ENCODE measurements at places on chromosomes 12 and 14.

DNA sequence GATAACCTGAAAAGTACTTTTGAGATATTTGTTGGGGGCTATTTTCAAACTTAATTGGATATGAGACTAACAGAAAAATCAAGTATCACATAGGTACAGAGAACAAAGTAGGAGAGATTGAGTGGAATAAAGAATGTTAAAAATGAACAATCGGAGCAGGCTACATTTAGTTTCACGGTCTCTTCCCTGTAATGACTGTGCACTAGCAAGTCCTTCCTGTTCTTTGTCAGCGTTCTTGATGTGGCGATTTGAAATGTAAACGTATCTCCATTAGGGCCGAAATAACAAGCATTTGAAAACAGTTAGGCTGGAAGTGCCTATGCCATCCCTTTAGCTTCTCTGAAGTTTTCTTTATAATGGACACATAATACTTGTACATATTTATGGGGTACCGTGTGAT, 31.0 kb downstream of the SLC25A29 start:
- no peak for DNase-seq

- no peak for DNase-seq
Measured at GRCh38 chr12:49044660-49045059, 15.9 kb downstream of the KMT2D start.

DNA sequence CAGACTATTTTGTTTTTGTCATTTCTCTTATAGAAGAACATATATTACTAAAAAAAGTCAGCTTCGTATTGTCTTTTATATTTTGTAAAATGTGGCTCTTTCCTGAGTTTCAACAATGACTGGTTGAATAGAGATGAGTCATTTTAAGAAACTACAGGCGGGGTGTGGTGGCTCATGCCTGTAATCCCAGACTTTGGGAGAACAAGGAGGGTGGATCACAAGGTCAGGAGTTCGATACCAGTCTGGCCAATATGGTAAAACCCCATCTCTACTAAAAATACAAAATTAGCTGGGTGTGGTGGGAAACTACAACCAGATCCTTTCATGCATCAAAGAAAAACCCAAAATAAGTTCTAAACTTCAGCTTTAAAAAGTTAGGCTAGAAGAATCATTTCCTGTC, 28.8 kb downstream of the HECTD4 start:
- DNase-seq = no peak

DNA sequence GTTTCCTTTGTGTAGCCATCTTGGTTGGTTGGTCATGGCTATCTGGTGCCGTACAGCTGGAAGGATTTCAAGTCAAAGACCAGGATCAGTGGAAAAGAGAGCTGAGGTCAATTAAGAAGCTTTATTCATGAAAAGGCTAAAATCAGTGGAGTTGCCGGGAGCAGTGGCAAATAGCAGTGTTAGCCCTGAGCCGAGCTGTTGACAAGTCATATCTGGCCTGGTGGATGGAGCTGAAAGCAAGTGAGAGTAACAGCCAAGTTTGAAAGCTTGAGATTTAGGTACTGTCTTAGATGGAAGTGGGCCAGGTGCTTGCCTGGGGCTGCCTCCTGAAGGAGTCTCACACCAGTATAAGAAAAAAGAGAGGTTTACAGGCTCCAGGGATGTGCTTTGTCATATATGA, 9.0 kb downstream of the BATF start:
- DNase-seq = no peak

DNA sequence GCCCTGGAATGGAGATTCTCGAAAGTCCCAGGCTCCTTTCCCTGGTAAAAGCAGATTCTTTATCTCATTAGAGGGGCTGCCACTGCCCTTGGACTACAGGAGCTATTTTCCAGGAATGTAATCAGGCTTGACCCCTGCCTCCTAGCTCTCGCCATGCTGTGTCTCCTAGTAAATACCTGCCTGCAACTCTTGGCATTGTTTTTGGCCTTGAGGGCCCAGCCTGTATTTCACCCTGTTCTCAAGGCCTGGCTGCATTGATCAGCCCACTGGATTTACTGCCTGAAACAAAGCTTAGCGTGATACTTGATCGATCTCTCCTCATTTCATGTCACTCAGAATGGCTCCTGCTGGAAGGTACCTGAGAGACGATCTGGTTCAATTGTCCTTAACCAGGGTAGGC, 273.7 kb downstream of the CACNA1C start:
- no peak for DNase-seq

DNA sequence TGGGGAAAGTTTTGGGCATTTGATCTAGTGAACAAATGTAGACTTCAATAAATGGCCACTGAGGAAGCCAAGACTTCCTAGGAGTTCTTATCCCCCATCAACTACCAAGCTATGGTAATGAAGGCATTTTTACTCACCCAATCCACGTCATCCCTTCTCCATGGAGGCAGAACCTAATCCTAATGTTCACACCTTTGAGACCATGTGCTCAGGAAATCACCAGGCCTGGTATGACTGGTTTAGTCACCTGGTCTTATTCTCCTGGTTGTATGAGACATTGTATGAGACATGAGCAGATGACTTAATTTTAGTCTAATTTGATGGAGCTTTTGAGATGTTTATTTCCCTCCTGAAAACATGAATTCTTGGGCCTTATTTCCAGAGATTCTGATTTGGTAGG, 88.6 kb downstream of the PAX9 start:
- no peak for DNase-seq

DNA sequence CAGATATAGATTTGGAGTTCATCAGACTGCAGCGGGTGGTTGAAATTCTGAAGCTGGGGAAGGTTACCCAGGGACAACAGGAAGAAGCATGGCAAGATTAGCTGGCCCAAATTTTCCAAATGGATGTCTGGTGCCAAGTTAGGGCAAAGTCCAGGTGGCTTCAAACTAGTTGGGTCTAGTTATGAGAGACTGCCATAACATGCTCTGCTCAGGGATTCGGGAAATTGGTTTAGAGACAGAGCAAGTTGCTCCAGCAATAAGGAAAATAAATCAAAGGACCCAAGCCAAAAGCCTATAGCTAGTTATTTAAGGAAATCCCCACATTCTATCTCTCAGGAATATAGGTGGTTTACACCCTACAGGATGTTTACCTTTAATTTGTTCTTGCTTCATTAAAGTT, 125.7 kb upstream of the BTG1 start:
- DNase-seq = no peak

DNA sequence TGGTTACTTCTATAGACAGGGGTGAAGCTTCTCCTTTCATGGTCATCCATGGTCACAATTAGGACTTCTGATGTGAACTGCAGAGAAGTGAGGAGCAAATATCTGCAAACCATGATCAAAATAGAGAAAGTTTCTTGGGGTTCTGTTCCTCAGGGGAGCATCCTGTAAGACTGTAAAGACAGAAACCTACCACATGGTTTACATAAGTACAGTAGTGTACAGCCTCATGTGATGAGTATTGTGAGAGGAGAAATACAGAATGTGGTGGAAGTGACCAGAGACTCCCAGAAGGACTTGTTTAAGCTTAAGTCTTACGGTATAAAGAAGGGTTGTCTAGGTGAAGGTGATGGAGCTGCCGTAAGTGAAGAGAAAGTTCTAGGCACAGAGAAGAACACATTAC, 484.7 kb downstream of the LRIG3 start:
- DNase-seq = no peak

DNA sequence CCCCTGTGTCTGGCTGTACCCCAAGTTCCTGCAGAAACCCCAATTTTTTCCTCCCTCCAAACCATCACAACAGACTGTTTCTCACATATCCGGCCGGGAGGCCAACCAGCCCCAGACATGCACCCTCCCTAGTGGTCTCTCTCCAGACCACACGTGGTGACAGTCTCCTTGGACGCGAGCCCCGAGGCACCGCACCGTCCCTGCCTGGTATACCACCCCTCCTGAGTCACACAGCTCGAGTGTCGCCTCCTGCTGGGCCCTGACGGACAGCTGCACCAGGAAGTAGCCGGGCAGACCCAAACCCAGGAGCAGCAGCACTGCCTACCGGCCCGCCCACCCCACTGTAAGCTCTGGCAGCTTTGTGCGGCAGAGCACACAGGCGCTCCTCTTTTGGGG, 97.4 kb downstream of the RFLNA start:
- DNase-seq = no peak

DNA sequence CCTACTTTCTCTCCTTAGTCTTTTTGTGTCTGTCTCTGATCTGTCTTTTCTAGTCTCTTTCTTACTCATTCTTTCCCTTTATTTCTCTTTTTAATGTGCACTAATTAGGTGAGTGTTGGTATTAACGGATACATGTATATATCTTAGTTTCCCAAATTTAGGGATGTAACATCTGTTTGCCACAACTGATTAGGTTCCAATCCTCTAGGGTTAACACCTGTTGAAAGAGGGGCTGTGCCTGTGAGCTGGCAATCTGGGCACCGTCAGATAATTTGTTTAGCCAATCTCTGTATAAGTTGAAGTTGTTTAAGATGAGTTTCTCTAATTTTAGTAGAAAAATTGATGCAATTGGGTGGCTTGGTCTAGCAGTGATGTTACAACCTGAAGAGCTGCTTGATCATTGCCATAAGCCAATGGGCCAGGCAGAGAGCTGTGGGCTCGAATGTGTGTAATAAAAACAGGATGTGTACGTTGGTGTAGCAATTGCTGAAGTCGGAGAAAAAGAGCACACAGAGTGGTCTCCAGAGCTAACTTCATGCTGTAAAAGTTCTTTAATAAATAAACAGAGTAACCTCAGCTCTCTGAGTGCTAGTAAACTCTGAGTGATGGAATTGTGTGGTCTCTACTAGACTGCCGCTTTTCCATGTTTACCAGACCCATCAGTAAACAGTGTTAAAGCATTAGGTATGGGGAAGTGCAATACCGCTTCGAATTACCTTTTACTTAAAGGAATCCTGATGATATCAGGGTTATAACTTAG, 18.3 kb upstream of the LYZ start:
- no peak for DNase-seq

- DNase-seq = peak; percentile 93
Measured at GRCh38 chr12:27710592-27711316, at the start of gene MRPS35. Gene MRPS35 (plus strand): TSS chr12:27710832. CDS start chr12:27710844, 12 bp downstream.

DNA sequence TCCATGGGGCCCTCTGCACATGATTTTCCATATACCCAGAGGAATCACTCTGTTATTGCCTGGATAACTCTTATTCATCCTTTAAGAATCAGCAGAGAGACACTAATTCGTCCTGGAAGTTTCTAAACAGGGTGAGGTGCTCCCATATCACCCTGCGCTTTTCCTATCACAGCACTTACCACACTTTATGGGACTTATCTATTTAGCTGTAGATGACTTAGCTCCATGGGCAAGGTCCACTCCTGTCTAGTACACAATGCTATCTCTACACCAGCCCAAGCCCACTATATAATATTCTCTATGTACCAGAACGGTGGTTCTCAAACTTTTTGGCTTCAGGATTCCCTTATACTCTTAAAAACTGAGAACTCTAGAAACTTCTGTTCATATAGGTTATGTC, 111.7 kb downstream of the EFCAB11 start:
- no peak for DNase-seq

DNA sequence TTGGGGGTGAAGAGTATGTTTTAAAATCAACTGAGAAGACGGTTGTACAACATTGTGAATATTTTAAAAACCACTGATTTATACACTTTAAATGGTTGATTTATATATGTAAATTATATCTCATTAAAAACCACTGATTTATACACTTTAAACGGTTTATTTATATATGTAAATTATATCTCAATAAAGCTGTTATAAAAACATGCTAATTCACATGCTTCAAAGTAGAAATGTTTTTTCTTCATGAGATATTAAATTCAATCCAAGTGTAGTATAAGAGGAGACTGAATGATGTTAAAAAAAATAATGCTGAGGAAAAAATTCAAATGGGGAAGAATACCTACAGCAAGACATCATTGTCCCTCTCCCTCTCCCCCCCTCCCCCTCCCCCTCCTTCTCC, 92.9 kb downstream of the ATXN2 start:
- no peak for DNase-seq

- DNase-seq = no peak
Measured at GRCh38 chr12:105358789-105359188, 28.3 kb downstream of the C12orf75 start.

GRCh38 chr14:75399843-75400775, 27.7 kb upstream of the JDP2 start:
- no peak for DNase-seq

GRCh38 chr14:89128311-89129026, 288.6 kb downstream of the FOXN3 start:
- DNase-seq = no peak

- DNase-seq = no peak
Measured at GRCh38 chr14:75454963-75455546, 27.2 kb downstream of the JDP2 start.

GRCh38 chr14:100033347-100034075, 31.7 kb upstream of the EVL start:
- no peak for DNase-seq

- no peak for DNase-seq
Measured at GRCh38 chr14:32183151-32184058, 18.4 kb upstream of the RNU6-7 start.

- no peak for DNase-seq
Measured at GRCh38 chr14:103558071-103558882, 4.2 kb downstream of the BAG5 start.

- no peak for DNase-seq
Measured at GRCh38 chr14:23364164-23365035, 572 bp downstream of the EFS start.

DNA sequence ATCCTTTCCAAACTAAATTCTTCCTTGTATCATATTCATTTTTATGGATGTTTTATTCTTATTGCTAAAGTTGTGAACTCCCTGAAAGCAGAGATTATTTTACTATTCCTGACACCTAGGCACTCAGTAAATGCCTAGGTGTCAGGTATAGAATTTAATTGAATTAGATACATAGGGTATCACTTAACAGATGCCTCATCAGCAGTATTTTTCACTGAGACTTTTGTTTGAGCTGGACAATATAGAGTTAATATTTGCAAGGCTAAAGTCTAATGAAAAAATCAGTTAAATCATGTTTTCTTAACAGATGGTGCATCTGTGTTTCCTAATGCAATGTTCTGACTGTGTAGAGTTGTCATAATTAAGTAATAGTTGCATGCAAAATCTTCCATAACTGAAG, 182.7 kb downstream of the DERA start:
- no peak for DNase-seq

DNA sequence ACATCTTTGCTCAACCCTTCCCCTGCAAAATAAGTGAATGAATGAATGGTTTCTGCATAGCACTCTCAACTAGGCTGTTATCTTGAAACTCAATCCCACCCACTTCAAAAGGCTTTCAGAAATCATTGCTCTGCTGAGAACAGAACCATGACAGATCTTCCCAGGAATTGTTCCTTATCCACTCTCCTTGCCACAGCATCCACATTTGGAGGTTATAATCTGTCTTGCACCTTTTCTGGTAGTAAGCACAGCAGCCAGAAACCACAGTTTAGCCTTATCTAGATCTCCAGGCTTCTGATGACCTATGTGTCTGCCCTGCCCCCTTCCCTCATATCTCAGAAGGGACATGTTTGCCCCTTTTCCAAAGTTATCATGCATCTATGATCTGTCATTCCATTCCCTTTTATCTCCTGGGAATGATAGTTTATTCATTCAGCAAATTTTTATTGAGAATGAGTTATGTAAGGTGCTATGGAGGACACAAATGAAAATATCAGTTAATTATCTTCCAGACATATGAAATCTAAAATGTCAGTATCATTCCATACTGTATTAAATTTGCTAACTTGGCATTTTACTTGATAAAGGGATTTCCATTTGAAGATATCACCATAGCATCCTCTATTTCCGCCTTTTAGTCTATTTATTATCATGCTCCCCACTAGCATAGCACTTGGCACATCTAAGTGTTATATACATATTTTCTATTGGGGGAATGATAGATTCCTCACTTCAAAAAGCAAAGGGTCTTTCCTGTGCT, 21.4 kb downstream of the LGR5 start:
- DNase-seq = no peak

Measured in activated CD4-positive, CD25-positive, alpha-beta regulatory T cell treated with anti-CD3 and anti-CD28 coated beads, Interleukin-2, amount 50 U/mL, for 72 hours (primary cell).